NCI-H1417 treated with DMSO at 0.1 percent for 48 hours (cell line): ENCODE measurements at places on chromosomes 7 and 10.

GRCh38 chr7:113199136-113199535, 80.8 kb upstream of the SMIM30 start:
- no peak for DNase-seq

- DNase-seq = no peak
Measured at GRCh38 chr7:88357781-88358525, 51.3 kb upstream of the STEAP4 start.

DNA sequence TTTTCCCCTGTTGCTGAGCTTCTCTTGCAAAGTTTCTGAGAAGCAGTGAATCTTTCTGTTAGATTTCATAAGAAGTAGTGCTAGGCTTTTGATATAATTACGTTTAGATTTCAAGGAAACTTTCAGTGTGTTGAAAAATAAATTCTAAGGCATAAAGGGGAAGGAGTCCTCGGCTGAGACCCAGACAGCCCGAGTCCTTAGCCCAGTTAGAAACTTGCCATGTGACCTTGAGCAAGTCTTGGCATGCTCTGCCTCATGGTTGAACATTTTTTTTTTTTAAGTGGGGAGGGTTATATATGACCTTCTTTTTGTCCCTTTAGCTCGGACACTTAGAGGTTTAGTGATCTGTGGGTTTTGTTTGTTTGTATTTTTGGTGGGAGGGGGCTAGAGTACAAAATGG, 117.5 kb downstream of the TCF7L2 start:
- DNase-seq = no peak

DNA sequence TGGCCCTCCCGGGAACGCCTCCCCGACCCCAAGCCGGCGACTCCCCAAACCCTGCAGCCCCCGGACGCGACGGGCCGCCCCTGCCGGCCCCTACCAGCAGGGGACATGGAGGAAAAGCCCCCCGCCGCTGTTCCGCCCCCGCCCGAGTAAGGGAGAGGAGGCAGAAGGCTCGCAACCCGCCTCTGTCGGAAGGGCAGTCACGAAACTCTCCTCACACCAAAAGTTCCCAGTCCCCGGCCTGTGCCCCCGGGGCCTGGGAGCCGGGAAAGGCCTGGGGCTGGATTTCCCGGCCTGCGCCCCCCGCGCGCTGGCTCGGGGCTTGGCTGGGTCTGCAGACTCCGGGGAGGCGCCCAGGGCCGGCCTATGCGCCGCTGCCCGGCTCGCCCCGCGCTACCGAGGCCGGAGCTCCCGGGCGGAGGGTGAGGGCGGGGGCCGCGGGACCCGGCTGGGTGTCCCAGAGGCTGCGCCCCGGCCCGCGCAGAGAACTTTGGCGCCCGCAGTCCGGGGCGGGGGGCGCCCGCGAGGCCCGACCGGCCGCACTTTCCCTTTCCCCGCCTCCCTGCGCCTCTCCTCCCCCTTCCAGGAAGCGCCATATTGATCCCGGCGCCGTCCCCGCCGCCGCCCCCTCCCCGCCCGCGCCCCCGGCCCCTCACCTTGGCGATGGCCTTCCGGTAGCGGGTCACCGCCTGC, 728 bp downstream of the PARD3 start:
- no peak for DNase-seq

- DNase-seq = no peak
Measured at GRCh38 chr7:77982926-77983550, 184.5 kb downstream of the PHTF2 start.

GRCh38 chr10:16586358-16587138, 64.9 kb upstream of the C1QL3 start:
- no peak for DNase-seq

- no peak for DNase-seq
Measured at GRCh38 chr7:31873816-31874597, 187.0 kb downstream of the PPP1R17 start.

DNA sequence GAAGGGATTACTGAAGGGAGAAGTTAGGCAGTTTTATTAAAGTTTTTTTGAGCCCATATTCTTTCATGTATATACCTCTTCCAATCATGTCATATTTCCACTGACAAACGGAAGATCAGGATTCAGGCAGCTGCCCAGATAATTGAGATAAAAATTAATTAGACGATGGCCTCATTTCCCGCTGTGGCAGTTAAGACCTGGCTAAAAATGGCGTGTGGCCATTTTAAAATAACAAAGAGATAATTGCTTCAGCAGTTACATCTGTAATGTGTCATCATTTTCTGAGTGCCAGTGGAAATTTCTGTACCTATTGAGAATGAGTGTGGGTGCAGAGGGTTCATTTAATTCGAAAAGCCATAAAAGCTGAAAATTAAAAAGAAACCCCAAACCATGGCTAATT, 215.1 kb downstream of the STK31 start:
- DNase-seq = no peak

GRCh38 chr7:36010656-36011587, 142.1 kb upstream of the EEPD1 start:
- DNase-seq = no peak

GRCh38 chr7:84113286-84113685, 81.3 kb downstream of the SEMA3A start:
- DNase-seq = no peak

- no peak for DNase-seq
Measured at GRCh38 chr7:131370523-131370968, 42.9 kb downstream of the MKLN1 start.

DNA sequence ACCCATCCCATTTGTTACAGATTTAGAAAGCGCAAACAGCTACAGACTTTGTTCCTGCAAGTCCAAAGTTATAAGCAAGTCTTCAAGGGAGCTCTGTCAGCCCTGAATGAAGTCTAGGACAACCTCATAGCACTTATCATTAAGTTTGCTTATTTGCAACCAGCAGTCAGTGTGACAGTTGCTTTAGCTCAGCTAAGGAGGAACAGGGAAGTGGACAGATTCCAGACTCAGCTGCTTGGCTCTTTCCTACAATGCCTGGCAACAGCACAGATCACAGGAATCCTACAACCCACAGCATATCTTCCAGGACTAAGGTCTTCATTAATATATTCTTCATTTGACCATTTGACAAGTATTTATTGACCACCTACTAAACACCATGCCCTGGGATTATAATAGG, 17.4 kb upstream of the KIF5B start:
- no peak for DNase-seq

- peak; percentile 48 for DNase-seq
Measured at GRCh38 chr7:35519971-35520809, 174.7 kb downstream of the HERPUD2 start.

DNA sequence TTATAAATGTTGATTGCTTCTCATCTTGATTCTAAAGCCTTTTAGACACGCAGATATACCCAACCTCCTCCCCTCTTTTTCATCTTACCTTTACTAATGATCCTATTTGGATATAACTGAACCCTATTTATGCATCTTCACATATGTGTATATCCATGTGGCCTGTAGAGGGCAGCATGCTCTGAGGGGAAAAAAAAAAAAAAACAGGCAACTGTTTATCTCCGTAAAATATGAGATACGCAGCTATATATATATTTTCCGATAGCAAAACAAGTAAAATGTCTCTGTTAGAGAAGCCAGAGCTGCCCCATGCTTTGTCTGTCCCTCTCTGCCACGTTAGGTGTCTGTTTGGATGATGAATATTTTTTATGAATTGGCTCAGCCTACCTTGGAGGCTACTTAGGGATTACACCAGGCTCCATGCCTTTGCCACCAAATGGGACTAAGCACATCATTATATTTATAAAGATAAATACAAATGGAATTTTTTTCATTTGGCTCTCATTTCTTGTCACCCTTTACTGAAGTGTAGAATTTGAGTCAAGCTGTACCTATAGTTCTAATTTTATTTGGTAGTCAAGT, 174.8 kb upstream of the FZD1 start:
- DNase-seq = no peak

DNA sequence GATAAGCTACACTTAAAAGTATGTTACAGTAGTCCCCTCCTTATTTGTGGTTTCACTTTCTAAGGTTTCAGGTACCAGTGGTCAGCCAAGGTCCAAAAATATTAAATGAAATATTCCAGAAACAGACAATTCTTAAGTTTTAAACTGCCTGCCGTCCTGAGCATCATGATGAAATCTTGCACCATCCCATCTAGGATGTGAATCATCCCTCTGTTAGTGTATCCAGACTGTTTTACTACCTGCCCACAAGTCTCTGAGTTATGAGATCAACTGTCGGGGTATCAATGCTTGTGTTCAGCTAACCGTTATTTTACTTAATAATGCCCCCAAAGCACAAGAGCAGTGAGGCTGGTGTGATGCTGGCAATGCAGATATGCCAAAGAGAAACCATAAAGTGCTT, 11.4 kb downstream of the KDM7A start:
- DNase-seq = no peak

- no peak for DNase-seq
Measured at GRCh38 chr7:82528577-82529310, 85.2 kb upstream of the CACNA2D1 start.

- no peak for DNase-seq
Measured at GRCh38 chr10:76113952-76114351, 682.5 kb downstream of the LRMDA start.

DNA sequence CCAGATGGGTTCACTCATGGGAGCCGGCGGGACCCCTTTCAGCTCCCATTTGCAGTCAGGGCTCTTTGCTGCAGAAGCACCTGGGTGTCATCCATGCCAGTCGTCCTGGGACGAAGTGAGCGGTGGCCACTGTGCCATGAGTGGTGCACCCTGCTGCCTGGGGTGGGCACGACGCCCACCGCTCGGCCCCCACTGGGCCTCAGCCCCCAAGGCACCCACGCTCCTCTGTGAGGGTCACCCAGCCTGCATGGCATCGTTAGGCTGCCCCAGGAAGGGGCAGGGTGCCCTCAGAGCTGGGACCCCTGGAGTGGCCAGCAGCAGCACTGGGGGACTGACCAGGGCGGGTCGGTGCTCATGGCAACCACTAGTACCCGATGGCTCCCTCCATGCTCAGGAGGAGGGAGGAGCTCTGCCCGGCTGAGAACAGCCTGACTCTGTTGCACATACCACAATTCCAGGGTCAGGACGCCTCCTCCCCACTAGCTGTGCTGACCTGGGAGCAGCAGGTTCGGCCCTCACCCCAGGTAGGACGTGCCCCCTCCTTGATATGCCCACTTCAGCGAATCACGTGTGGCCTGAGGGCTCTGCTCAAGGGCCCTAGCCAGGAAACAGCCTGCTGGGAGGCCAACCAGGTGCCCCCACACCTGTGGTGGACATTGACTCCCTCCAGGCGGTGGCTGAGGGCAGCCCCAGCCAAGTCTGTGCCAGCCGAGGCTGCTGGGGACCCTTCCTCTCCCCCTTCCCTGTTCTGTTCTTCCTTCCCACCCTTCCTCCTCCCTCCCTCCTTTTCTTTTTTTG, 28.5 kb upstream of the CFAP46 start:
- DNase-seq = no peak

DNA sequence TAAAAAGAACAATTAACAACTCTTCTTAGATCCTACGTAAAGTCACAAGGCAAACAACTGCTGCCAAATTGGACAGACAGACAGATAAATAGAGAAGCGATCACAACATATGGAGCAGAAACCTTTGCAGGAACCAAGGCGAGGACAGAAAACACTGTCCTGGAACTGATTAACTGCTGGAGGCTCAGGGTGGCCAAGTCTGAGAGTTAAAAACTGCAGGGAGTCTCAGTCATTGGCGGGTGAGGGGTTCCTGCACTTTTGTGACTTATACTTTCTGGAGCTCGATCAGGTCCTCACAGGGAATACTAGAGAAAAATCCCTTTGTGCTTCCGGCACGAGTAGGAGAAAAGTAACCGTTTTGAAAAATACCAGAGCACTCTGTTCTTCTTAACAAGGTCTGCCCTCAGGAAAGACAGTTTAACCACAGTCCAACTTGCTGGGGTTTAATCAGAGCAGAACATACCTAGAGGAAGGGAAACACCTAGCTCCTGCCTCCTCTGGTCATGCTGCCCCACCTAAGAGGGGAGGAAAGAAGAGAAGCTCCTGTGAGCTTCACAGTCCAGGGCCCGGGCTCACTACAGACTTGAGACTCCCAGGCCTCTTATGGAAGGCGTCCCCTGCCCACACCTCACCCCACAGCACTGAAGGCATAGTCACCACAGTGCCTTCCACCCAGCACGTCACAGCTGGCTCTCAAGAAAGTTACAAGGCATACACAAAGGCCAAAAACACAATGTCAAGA, 74.9 kb downstream of the LARP4B start:
- DNase-seq = no peak

GRCh38 chr7:67599331-67600062, 602.9 kb downstream of the TYW1 start:
- DNase-seq = no peak

DNA sequence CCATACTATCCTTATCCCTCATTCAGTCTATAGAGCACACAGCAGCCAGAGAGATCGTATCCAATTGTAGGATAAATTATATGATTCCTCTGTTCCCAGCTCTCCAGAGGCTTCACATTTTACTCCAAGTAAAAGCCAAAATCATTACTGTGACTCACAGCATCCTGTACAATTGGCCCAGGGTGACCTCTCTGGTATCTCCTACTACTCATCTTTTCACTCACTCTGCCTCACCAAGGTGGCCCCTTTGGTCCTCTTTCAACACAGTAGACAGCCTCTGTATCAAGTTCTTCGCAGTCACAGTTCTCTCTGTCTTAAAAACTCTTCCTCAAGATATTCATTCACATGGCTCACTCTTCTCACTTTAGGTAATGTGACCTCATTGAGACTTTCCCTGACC, 72.6 kb upstream of the LSM8 start:
- DNase-seq = no peak

DNA sequence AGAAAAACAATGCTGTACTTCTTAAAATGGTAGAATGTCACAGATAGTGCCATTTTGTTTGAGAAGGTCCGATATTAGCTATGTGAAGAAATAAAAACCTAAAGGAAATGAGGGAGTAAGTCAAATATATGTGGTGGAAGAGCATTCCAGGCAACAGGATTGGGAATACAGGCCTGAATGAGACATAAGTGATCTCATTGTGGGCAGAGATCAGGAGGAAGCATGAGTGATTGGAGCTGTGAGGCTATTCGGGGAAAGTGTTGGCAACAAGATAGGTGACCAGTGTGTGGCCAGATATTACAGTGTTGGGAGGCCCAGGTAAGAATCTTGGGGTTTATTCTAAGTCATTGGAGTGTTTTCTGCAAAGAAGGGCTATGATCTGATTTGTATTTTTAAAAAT, 41.3 kb upstream of the AGMO start:
- DNase-seq = no peak

DNA sequence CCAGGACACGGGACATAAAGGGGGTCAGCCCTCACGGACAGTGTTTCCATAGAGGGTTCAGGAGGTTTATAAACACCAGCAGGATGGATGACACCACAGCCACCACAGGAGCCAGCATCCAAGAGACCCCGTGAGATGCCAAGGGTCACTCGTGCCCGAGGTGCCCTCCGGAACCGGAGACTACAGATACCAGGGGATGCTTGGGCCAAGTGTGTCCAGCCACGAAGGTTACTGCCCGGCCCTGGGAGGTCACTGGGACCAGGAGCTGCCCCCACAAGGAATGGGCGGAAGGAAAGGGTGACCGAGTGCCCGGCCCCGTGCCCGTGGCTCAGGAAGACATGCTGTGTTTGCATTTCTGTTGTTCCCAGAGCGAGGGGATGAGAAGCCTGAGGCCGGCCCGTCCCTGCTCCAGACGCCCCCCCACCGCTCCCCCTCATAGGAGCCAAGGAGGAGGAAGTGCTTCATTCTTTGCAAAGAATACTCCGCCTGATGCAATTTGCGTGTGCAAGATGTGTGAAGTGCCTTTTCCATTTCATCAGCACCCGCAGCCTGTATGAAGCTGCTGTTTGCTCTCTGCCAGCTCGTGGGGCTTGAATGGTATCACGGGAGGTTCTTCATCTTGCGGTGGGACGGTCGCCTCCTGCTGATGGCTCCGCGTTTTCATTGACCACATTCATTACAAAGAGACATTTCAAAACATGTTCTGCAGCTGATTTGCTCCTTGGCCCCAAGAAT, 176.4 kb downstream of the ELFN1 start:
- DNase-seq = no peak
